ENCODE measurements at places on chromosomes 13 and 19.
A peak's percentile ranks its signal among the peaks of the same experiment; 100 is the strongest.

DNA sequence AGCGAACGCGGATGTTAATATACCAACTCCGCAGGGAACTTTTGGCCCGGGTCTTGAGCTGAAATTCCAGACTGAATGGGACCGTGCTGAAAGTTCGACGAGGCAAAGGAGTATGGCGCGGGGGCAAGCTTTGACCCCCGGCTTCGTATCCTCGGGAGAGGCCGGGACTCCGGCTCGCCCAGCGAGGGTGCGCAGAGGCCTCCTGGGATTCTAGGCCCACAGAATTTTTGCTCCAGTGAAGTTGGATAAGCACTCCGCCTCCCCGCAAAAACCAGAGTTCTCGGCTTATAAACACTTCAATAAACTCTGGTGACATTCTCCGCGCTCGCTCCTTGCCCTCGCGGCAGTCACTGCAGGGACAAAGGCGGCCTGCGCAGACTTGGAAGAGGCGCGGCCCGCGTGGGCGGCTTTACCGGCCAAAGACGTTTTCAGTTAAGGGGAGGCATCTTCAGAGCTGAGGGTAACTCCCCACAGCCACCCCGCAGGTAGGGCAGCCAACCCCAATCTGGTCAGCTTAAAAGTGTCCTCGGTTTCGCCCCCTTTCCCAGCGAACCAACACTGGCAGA is 112.6 kb downstream of the KCNRG start:
- DNase-seq: no peak

GRCh38 chr13:94712812-94713560 is 641 bp upstream of the SOX21 start:
- DNase-seq: no peak

GRCh38 chr19:55536366-55536765 is 567 bp downstream of the SBK2 start:
- no peak for DNase-seq

GRCh38 chr19:2477141-2477710 is 1.3 kb downstream of the GADD45B start:
- no peak for DNase-seq

- no peak for DNase-seq
Observed at GRCh38 chr13:75468098-75468497, 13.9 kb downstream of the TBC1D4 start.

GRCh38 chr19:4015705-4016402 is 8.3 kb downstream of the PIAS4 start:
- DNase-seq: no peak

- DNase-seq: no peak
Observed at GRCh38 chr13:56755181-56755935, 385.4 kb upstream of the PRR20A start.

- DNase-seq: no peak
Observed at GRCh38 chr19:3366753-3367627, 607 bp downstream of the NFIC start.

- DNase-seq: no peak
Observed at GRCh38 chr19:5993648-5994358, 15.9 kb upstream of the RANBP3 start.

- DNase-seq: no peak
Observed at GRCh38 chr19:7534531-7535046, 928 bp upstream of the PNPLA6 start.

- DNase-seq: no peak
Observed at GRCh38 chr19:50224986-50225747, 21.7 kb downstream of the MYH14 start.

- peak; percentile 24 for DNase-seq
Observed at GRCh38 chr13:51222037-51222685, at the start of gene FAM124A. FAM124A (plus strand) TSS chr13:51222398; CDS start chr13:51222502, 104 bp downstream.

GRCh38 chr19:1270213-1270853 is 1.2 kb downstream of the CIRBP start:
- no peak for DNase-seq

DNA sequence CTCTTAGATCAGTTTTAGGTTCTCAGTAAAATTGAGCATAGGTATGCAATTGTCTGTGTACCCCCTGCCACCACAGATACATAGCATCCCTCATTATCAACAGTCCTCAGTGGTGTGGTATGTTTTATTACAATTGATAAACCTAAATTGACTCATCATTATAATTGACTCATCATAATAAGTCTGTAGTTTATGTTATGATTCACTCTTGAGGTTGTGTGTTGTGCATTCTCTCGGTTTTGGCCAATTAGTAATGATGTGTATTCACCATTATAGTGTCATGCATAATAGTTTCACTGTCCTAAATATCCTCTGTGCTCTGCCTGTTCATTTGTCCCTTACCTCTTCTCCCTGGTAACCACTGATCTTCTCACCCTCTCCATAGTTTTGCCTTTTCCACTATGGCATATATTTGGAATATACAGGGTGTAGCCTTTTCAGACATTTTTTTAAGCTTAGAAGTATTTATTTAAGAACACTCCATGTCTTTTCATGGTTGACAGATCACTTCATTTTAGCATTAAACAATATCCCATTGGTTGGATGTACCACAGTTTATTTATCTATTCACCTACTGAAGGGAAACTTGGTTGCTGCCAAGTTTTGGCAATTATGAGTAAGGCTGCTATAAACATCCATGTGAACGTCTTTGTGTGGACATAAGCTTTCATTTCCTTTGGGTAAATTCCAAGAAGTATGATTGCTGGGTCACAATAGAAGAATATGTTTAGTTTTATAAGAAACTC is 1620.6 kb upstream of the MIR17HG start:
- no peak for DNase-seq

- no peak for DNase-seq
Observed at GRCh38 chr19:17873786-17874757, 2.3 kb downstream of the SLC5A5 start.
